GF-D8 (cell line): ENCODE measurements at places on chromosomes 1 and 21.
A peak's percentile ranks its signal among the peaks of the same experiment; 100 is the strongest.

DNA sequence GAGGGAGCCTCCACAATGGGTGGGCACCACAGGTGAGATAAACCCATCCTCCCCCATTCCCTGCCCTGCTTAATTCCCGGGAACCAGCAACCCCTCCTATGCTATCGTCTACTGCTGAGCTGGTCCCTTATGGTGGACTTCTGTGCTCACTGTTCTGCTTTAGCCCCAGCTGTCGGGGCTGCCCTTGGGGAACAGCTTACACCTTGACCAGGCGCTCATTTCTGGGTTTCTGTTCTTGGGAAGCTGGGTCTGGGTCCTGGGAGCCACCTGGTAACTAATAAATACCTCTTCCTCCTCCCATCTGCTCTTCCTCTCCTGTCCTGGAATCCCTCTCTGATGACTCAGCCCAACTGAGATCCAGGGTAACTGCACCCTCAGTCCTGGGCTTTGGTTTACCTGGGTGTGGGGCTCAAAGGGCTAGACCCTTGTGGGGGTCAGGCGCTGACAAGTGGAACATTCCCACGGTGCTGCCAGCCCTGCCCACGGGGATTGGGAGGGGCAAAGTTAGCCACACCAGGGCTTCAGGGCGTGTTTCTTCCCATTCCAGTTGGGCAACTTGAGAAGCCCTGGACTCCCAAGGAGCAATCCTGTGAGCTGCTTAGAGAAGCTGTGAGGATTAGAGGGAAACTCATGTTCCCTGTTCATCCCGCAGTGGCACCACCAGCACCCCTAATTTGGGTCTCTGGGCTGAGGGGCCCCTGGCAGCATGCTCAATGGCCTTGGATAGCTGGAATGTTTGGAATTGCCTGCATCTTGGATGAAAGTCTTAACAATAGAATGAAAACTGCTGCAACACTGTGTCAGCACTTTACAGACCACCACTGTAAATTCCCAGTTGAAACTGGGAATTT lies 1.6 kb downstream of the PCAT6 start:
- no peak for DNase-seq

GRCh38 chr21:27606422-27606821 lies 639.5 kb upstream of the ADAMTS5 start:
- DNase-seq: no peak

DNA sequence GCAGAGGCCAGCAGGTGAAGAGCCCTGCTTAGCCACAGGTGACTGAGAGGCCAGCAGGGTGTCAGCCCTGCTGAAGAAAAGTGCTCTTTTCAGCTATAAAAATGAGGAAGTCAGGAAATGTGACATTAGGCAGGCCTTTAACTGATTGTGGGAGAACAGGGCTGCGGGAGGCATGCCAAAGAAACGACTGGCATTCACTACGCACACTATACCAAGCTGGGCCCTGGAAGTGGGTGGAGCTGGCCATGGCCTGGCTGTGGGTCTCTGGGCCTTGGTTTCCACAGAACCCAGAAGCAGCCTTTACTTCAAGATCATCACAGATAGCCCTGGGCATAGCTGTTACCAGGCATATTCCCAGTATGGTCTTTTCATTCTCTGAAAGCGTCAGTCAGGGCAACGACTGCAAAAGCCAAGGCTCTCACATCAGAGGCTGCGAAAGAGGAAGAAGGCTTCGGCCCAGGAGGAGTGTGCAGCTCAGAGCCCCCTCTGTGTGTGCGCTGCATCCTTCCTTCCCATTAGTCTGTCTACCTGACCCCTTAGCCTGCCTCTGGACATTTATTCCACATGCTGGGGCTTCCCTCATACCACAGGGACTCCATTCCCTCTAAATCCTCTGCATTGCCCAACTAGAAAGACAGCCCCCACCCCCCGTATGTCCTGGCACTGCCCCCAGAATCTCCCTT lies 14.3 kb downstream of the SLC2A1 start:
- peak; percentile 53 for DNase-seq

DNA sequence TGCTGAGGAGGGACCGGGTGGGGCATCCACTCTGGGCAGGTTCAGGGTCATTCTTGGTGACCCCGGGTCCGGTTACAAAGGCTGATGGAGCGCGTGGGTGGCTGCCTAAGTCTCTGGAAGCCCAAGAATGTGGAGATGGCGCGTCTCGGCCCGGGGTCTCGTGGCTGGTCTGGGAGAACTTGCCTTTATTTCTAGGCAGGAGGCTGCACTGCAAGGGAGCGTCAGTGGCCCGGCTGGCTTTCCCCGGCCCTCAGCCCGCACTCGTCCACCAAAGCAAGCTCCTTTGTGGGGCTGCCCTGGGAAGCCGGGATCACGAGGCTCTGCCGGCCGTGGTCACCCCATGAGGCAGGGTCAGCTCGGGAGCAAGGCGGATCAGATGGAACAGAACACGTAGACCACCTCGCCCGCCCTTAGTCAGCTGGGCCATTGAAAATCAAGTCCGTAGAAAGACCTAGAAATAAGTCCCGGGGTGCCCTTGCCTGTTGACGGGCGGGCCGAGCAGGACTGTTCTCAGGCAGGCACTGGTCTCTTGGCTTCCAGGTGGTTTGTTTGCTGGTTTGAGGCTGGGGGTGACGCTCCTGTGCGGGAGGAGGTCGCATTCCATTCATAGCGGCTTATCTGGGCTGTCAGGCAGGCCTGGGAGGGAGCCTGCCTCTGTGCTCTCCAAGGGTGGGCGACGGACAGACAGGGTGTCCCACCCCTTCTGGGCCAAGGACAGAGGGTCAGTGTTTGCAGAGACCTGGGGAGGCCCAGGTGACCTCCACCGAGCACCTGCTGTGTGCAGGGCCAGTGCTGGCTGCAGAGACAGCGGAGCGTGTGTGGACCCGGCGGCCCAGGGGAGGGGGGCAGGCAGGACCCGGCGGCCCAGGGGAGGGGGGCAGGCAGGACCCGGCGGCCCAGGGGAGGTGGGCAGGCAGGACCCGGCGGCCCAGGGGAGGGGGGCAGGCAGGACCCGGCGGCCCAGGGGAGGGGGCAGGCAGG lies 25.8 kb downstream of the COL18A1 start:
- no peak for DNase-seq

GRCh38 chr1:229892515-229893117 lies 174.4 kb upstream of the GALNT2 start:
- no peak for DNase-seq

DNA sequence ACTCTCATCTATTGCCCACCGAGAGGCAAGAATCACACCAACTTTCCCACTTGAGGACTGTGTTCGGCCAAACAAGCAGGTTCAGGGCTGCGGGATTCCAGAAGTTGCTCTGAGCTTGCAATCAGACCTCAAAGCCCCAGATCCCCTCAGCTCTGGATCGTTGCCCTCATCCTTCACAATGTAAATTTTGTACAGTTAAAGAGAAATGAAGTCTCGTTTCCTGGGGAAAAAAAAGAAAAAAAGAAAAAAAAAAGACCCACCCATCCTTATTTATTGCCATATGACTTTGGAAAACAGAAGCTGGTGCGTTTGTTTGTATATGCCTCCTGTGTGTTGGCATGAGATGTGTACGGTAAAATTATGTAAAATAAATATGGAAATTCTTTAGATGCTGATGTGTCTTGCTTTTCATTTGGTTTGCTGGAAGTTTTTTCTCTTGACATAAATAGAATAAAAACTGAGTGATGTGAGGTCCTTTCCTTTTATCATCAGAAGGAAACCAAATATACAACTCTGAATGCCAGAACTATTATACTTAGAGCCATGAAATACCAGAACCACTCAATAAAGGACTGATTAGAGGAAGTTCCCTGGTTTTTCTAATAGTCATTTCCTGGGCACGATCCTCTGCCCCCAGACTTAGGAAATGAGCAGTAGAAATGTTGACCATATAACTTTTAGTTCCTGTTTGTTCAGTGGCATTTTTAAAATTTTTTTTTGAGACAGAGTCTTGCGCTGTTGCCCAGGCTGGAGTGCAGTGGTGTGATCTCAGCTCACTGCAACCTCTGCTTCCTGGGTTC lies 48.7 kb downstream of the LHX4 start:
- DNase-seq: peak; percentile 50

DNA sequence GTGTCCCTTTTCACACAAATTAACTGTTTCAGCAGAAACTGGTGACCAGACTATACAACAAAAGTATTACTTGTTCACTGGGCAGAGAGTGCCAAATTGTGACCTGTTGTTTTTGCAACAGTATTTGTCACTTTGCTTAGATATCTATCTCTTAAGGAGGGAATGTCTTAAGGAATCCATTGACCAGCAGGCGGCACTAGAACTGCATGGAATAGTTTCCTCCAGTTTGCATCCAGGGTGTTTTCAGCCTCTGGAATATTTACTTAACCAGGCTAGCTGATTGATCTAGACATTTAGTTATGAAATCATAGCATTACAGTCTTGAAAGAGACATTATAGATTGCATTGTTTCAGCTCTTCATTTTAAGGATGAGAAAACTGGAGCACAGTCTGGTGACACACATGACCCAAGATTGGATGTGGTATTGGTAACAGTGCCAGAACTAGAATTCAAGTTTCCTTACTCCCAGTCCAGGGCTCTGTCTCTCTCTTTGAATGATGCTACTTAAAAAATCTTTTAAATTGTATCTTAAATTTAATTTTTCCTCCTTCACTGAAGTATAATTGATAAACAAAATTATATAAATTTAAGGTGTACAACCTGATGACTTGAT lies 16.9 kb downstream of the RPTN start:
- no peak for DNase-seq

GRCh38 chr21:26954662-26955121 lies 12.2 kb downstream of the ADAMTS5 start:
- no peak for DNase-seq

DNA sequence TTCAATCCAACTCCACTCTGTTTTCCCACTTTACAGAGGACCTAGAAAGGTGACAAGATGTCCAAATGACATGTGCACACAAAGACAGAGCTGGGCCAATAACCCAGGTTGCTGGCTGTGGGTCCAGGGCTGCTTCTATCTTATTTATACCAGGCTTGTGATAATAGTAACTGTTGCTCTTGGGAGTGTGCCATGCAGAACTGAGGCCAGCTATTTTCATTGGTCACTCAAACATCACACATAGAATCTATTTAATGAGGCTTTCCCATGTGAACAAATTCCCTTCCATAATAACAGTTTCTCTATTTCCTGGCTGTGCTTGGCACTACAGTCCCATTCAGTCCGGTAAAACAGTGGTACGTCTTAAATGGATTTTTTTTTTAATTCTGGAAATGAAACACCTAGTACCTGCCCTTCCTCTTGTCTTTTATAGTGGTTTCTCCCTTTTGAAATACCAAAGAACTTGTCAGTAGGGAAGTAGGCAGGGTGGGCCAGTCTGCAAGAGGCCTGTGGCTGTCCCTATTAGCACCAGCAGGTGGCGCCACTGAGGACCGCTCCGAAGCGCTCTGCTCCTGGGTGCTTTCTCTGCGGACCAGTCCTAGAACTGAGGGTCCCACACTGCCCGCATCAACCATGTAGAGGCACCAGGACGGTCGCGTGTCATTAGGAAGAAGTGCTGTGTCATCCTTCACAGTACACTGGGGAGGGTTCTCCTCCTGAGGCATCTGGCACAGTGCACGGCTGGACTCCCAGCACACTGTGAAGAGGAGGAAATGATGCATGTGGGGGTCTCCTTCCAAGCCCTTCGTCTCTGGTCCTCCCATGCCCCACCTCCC lies 52.1 kb downstream of the GPR161 start:
- peak; percentile 22 for DNase-seq

- no peak for DNase-seq
Measured at GRCh38 chr1:65175171-65176055, 27.4 kb downstream of the AK4 start.

GRCh38 chr1:77655431-77655974 lies 27.0 kb downstream of the ZZZ3 start:
- DNase-seq: no peak

DNA sequence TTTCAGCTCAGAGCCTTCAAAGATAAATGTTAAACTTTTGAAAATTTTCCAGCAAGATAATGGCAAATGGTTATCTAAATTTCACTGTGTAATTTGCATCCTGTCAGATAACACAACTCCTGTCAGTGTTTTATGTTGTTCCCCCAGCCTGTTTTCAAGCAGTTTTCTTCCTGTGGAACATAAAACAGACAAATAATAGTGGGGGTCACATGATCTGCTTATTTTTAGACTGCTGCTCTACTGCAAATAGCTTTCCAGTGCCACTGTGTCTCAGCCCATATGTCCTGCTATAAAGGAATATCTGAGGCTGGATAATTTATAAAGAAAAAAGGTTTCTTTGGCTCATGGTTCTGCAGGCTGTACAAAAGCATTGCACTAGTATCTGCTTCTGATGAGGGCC lies 32.2 kb downstream of the FMO3 start:
- no peak for DNase-seq

GRCh38 chr1:219781491-219781890 lies 146.9 kb downstream of the SLC30A10 start:
- DNase-seq: no peak

DNA sequence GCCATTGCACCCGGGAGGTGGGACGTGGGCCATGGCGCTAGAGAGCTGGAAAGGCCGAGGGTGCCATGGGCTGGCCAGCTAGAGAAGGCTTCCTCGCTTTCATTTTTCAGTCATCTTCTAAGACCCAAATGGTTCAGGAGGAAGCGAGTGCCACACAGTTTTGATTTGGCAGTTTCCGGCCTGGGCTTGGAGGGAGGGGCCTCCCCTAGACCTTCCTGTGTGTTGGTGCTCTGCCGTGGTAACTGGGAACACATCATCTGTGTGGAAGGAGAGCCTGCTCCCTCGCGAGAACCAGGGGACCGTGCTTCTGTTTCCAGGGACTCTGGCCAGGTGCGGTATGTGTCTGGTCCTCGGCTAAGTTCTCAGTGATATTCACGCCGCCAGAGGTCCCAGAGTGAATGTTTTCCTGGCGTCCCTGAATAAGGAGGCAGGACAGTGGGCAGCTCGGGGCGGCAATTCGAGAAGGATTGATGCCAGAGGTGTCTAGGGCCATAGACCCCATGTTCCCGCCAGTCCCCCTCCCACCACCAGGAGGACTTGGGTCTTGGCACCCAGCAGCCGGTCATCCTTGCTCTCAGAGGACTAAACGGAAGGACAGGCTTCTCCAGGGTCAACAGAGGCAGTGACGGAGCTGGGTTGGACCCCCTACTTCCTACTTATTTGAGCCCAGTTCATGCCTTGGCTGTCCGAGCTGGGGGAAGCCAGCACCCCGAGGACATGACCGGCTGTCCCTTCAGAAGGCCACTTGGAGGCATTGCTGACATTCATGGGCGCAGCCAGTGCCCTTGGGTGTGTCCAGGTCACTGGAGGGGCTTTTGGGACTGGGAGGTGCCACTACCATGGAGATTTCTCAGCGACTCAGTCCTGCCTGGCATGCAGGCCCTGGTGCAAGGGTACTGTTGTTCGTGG lies 2.7 kb upstream of the NPHP4 start:
- no peak for DNase-seq

GRCh38 chr1:98763488-98764150 lies 102.1 kb downstream of the SNX7 start:
- no peak for DNase-seq
